GM04504 (cell line): ENCODE measurements at places on chromosomes 13 and 19.

- no peak for DNase-seq
Measured at GRCh38 chr13:97999653-98000052, 46.2 kb downstream of the IPO5 start.

DNA sequence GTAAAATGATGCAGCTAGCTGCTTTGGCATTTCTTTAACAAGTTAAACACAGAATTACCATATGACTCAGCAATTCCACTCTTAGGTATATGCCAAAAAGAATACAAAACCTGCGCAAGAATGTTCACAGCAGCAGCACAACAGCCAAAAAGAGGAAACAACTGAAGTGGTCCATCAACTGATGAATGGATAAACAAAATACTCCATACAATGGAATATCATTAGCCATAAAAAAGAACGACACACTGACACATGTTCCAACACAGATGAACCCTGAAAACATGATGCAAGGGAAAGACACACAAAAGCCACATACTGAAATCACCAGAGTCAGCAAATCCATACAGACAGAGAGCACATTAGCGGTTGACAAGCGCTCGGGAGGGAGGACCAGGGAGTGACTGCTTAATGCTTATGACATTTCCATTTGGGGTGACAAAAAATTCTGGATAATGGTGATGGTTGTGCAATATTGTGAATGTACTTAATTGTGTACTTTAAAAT is 3.0 kb downstream of the PCID2 start:
- no peak for DNase-seq

- no peak for DNase-seq
Measured at GRCh38 chr13:86562866-86563265, 763.6 kb upstream of the SLITRK6 start.

DNA sequence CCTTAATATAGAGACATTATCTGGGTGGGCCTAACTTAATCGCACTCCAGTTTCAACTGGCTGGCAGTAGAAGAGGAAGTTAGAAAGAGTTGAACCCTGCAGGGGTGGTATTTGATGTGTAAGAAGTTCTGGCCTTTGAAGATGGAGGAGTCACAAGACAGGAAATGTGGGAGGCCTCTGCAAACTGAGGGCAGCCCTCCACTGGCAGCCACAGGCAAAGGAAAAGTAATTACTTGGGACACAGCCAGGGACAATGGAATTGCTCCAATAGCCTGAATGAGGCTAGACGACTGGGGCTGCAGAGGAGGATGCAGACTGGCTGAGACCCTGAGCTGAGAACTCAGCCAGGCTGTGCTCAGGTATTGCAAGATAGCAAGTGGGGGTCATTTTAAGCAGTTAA is 703.3 kb upstream of the ARGLU1 start:
- no peak for DNase-seq

DNA sequence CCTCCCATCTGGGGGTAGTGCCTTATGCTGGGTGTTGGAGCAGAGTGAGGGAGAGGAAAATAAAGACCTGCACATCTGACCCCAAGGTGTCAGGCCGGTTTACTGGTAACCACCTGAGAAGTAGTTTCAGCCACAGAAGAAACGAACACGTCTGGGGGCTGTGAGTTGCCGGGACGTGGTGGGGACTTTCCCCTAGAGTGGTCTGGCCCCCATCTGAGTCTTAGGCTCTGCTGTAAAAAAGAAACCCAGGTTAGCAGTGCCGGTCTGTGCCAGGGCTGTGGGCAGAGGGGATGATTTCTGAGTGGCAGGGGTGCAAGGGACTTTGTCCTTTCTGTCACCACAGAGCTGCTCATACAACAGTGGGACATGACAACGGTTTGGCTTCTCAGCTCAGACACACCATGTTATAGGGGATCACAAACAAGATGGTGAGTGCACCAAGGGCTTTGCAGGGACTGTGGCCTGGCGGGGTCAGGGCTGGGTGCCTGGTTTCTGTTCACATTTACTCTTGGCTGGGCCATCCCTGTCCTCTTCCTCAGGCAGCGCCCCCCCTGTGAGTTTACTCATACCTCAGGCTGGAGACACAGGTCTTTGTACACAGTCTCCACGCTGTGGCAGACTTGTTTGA is 9.0 kb downstream of the GCDH start:
- DNase-seq: no peak

DNA sequence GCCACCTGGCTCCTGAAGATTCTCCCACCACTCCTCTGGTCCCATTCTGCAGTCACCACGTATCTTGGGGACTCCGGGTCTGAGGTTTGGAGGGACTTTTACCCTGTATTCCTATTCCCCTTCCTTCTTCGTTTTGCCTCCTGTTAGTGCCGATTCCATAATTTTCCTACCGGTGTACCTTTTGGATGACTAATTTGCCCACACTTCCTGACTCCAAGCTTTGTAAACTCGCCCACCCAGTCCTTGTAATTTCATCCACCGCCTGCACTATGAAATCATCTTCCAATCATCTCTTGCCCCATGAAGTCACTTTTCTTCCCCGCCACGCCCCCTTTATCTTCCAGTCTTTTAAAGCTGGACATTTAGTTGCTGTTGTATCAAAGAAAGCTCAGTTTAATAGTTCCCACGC is 572 bp downstream of the UCHL3 start:
- peak; percentile 28 for DNase-seq

GRCh38 chr13:45119469-45119990 is 780 bp upstream of the GTF2F2 start:
- DNase-seq: no peak

GRCh38 chr19:33763633-33764371 is 32.9 kb upstream of the KCTD15 start:
- DNase-seq: no peak

DNA sequence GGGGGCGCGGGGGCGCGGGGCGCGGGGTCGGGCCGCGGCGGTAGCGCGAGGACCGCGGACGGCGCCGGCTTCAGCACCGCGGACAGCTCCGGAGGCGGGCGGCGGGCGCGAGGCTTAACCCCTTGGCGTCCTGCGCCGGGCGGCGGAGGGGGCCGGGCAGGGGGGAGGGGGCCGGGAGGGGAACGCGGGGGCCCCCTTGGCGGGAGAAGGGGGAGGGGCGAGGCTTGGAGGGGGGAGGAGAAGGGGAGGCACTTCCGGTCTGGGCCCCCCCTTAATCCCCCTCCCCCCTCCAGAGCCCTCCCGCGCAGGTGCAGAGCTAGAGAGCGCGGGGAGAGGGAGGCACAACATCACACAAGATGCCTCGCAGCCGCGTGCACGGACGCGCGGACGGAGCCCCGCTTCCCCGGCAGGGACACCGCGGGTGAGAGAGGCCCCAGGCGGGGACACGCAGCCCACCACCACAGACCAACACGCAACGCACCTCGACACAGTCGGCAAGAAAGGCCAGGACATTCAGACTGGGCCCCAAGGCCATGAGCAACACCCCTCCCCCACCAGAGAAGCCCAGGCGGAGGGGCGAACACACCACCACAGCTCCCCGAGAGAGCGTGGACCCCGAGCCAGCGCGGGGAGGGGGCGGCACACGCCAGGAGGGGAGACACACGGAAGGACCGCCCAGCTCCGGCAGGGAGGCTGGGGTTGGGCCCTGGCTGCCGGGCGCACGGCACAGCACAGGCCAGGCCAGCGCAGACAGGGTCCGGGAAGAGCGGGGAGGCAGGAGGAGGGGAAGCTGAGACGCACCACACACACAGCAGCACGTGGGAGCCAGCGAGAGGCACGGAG is 24.1 kb downstream of the SHANK1 start:
- no peak for DNase-seq

- DNase-seq: no peak
Measured at GRCh38 chr19:2176337-2176994, 12.7 kb downstream of the DOT1L start.

GRCh38 chr13:110576736-110577476 is 15.4 kb upstream of the RAB20 start:
- no peak for DNase-seq

DNA sequence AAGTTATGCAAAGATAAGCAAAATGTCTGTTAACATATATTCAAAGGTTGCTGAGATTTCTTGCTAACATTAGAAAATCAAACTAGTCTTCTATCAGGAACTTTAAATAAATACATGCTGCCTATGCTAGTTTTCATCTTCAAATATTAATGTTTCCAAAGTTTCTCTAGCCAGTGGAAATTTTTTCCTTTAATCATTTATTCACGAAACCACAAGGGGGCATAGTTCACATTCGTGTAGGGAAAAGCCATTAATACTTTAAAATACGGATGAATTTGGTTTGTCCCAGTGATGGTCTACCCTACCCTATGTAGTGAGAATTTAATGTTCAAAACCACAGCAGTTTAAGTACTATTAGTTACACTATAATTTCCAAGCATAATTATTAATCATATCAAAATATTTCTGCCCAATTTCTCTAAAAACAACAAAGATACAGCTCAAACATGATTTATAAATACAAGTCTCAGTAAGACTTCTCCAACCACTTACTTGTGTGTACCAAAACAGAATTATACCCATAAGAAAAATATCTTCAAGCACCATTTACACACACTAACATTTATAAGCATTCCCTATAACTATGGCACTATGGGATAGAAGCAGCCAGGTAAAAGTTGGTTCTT is 16.2 kb downstream of the NUFIP1 start:
- no peak for DNase-seq

DNA sequence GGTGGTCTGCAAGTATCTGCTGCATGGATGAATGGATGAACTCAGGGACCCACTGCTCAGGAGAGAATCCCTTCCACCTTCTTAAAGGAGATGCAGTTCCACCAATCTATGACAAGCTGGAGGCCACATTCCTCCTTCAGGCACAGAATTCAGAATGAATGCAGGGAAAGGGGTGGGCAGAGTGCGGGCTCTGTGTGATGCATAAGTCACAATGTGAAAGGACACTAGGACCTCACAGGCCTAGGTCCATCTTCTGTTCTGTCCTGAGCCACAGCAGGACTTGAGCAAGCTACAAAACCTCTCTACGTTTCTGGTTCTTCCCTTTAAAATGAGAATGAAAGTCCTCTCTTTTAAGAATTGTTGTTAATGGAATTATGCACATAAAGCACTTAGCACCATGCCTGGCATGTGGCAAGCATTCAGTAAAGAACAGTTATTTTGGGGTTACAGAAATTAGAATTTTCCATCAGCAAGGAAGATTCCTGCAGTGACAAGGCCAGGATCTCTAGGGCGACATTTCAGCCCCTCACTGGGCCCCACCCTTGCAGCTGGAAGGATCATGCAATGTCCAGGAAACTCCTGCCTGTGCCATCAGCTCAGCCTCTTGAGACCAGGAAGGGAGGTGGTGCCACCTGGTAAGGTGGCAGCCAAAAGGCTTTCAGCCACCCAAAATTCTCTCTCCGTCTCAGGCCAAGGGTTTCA is 38.7 kb downstream of the TSHZ3 start:
- DNase-seq: no peak

DNA sequence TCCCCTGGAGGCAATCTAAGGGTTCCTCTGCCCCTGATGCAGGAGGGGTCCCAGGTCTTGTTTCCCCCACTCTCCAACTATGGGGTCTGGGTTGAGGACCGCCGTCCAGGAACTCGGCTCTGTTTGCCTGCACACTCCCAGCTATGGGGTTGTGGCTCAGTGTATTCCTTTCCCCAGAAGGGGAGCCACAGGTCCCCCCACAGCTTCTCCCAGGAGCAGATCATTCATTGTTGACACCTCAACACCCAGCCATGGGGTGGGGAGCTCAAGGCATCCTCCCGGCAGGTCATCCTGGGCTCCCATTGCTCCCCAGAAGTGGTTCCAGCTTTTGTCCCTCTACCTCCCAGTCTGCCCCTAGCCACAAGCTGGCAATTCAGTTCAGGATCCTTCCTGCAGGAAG is 975 bp downstream of the ZNF358 start:
- no peak for DNase-seq

GRCh38 chr13:45178349-45179162 is 22.3 kb downstream of the KCTD4 start:
- DNase-seq: no peak

GRCh38 chr13:51839711-51840540 is 5.1 kb downstream of the TMEM272 start:
- no peak for DNase-seq

- no peak for DNase-seq
Measured at GRCh38 chr19:31135841-31136240, 213.4 kb downstream of the TSHZ3 start.

DNA sequence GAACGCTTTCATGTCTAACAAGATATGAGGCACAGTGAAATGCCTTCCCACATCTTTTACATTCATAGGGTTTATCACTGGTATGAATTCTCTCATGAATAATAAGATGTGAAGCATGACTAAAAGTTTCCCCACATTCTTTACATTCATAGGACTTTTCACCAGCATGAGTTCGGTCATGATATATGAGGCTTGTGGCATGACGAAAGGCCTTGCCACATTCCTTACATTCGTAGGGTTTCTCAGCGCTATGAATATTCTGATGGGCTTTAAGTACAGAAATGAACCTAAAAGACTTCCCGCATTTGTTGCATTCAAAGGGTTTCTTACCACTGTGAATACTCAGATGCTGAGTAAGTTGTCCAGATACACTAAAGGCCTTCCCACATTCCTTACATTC is 21.3 kb downstream of the ZNF607 start:
- no peak for DNase-seq

DNA sequence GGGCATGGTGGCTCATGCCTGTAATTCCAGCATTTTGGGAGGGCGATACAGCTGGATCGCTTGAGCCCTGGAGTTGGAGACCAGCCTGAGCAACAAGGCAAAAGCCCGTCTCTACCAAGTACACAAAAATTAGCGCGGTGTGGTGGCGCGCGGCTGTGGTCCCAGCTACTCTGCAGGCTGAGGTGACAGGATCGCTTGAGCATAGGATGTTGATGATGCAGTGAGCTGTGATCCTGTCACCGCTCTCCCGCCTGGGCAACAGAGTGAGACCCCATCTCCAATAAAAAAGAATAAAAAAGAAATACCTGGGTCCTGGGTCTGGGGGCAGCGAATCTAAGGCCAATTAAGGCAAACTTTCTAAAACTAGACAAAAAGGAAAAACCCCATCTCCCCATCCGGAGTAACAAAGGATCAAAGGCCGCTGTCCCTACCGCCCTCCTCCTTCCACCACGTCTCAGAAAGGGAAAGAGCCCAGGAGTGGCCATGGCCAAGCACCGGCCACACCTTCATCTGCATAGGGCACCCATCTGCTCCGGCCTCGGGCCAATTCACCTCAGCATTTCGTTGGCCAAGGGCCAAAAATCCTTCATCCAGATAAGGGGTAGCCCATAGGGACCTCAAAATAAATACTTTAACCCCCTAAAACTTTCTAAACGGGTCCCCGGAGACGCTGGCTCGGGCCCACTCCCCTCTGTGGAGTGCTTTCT is 851 bp downstream of the ZNF320 start:
- peak; percentile 3 for DNase-seq

GRCh38 chr13:113882716-113883115 is 18.8 kb upstream of the GAS6 start:
- DNase-seq: no peak
